Umbilical cord (tissue), 2 donors: ENCODE measurements at places on chromosomes 1 and 21.

DNA sequence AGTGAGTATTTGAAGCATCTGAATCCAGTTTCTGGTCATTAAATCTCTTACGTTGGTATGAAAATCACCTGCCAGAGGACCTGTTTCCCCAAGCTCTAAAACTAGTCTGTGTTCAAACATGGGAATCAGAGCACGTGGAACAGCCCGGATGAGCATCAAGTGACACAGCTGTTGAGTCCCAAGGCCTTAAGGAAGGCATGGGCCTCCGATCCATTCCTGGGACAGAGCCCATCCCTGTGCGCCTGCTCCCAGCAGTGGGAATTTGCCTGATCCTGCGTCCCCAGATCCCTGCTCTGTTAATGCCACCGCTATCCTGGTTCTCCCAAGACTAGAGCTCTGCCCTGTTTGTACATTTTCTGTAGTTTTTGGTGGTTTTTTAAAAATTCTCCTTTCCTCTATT is 68.4 kb upstream of the FBXO28 start:
- DNase-seq = no peak

GRCh38 chr1:45586769-45587168 is 2.9 kb downstream of the NASP start:
- no peak for DNase-seq

- peak; percentile 90 for DNase-seq
Observed at GRCh38 chr21:46025113-46025770, 43.7 kb downstream of the COL6A1 start.

DNA sequence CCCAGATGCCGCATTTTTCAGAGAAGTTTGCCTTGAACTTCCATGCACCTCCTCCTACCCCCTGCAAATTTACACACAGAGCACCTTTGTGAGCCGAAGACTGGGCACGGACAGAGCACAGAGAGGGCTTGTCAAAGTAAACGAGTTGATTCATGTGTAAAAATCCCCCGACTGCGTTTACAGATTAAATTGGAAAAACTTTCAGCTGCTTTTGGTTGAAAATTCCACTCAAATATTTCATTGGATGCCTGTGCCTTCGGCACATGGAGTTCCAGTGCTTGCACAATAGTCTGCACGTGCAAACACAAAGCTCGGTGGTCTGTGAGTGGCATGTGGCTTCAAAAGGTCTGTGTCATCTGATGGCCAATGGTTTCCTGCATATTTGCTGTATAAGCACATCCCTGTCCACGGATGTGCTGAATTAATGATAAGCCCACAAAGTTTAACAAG is 177.5 kb downstream of the SETD4 start:
- DNase-seq = no peak

DNA sequence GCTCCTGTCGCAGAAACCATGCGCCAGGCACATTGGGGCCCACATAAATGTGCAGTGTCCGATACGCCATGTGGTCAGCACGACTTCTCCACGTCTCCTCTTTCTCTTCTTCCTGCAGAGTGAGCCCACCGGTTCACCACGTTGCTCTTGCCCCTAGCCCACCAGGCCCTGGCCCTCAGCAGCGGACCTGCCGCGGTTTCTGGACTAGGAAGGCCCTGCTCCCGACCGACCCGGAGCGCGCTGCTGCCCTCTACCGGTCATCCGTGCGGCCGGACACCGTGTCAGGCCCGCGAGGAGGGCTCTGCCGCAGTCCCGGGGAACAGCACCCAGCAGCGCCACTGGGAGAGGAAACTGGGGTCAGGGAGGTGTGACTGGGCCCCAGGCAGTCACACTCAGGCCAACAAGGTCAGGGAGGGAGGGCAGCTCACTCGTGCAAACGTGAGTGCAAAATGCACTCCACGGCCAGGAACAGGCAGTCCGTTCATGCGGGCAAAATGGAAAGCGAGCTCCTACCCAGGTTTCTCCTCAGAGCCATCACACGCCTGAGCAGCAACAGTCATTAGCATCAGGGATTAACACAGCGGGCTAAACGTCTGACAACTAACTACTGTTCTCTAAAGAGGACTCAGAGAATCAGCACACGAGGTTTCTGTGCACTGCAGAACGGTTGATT is 13.7 kb downstream of the TLR5 start:
- peak; percentile 60 for DNase-seq

GRCh38 chr1:11847667-11848372 is at the start of gene NPPA:
TSS of gene NPPA (minus strand) at chr1:11847783. CDS start at chr1:11847684, 99 bp downstream.
- no peak for DNase-seq

- peak; percentile 7 for DNase-seq
Observed at GRCh38 chr1:105608713-105609112, 1447.8 kb upstream of the PRMT6 start.

- peak; percentile 54 for DNase-seq
Observed at GRCh38 chr1:75615613-75616435, 4.9 kb upstream of the SLC44A5 start.

GRCh38 chr1:198903203-198903602 is 264.4 kb downstream of the PTPRC start:
- peak; percentile 40 for DNase-seq

- no peak for DNase-seq
Observed at GRCh38 chr1:180424848-180425457, 77.4 kb downstream of the ACBD6 start.

- DNase-seq = no peak
Observed at GRCh38 chr21:42681296-42682206, 28.1 kb downstream of the PDE9A start.

DNA sequence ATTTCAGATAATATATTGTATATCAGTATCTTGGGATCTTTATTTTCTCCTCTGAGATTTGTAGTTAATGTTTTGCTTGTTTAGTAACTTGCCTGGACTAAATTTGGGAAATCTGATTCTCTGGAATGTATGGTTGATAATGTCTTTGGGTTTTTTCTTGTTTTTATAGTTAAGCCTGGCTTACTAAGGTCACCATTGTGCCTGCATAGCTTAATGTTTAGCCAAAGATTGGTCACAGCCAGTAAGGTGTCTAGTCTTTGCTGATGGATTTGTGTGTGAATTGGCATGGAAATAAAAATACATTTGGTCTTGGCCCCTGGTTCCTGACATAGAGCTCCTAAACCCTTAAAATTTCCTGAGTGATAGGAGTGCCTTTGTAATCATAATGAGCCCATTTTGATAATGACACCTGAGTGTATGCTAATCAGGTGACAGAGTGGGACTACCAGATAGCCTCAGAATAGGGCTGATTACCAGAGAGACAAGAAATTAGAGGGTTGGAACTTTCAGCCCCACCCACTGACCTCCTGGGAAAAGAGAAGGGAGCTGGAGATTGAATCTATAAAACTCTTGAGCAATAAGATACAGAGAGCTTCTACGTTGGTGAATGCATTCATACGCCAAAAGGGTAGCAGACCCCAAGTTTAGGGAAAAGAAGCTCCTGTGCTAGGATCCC is 47.9 kb upstream of the NUF2 start:
- no peak for DNase-seq

DNA sequence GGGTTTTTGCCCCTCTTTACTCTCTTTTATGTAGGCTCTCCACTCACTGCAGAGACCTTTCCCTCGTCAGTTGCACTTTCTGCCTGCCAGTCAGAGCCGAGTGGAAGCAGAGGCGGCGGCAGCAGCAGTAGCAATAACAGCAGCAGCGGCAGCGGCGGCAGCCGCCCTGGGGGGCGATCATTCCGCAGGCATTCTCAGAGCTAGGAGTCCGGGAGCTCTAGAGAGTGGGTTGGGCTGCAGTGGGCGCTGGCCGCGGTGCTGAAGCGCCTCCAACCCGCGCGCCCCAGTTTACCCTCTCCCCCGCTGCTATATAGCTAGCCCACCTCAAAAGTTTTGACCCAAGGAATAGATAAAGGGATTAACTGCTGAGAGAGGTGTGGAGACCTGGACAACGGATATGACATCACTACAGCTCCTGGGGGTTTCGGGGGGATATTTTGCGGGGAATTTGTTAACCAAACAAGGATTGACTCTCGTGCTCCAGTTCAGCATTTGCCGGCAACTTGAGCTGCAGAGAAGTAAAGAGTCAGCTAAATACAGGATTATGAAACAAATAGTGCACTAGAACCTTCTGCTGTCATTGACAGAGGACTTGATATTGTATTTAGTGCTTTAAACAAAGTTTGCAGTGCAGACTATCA is at the start of gene OLFM3:
Gene OLFM3, minus strand, starts transcription at position 102 of the 641 bp plus-strand sequence.
- peak; percentile 52 for DNase-seq

- DNase-seq = no peak
Observed at GRCh38 chr1:214233856-214234634, 46.9 kb upstream of the SMYD2 start.

DNA sequence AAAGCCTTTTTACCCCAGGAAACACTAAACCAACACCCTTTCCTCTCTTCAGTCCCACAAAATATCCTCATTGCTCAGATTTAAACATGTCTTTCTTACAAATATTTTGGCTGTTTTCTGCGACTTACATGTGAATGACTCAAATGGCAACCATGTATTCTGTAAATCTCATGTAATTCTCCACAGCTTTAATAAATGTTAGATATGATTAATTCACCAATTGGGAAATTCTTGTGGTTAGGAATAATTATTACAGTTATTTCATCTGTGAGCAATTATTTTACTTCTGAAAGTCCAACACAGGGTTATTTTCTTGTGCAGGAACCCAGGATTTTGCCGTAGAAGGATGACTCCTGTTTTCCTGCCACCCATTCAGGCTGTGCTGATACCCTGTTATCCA is 431.5 kb downstream of the LMO4 start:
- peak; percentile 35 for DNase-seq

GRCh38 chr1:15736038-15736891 is at the start of gene SLC25A34:
TSS of gene SLC25A34 (plus strand) at chr1:15736258. CDS start at chr1:15736486, 228 bp downstream.
- DNase-seq = no peak

DNA sequence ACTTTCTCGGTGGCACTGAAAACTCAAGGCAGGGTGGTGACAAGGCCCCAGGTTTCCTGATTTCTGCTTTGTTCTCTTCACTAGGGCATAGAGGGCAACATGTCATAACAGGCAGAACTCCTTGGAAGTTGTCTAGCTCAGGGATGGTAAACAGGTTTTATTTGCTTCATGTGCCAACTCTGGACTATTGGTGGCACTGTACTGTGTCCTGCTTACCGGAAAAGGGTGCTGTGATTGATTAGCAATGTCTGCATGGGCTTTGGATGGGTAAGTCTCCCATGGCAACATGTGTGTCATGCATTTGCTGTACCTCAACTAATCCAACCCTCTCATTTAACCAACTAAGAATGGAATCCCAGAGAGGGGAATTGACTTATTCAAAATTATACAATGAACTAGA is 70.7 kb upstream of the USP24 start:
- no peak for DNase-seq

- DNase-seq = no peak
Observed at GRCh38 chr21:34857874-34858273, 189.1 kb downstream of the CLIC6 start.

- DNase-seq = no peak
Observed at GRCh38 chr1:231613419-231614349, 12.9 kb upstream of the DISC1 start.

DNA sequence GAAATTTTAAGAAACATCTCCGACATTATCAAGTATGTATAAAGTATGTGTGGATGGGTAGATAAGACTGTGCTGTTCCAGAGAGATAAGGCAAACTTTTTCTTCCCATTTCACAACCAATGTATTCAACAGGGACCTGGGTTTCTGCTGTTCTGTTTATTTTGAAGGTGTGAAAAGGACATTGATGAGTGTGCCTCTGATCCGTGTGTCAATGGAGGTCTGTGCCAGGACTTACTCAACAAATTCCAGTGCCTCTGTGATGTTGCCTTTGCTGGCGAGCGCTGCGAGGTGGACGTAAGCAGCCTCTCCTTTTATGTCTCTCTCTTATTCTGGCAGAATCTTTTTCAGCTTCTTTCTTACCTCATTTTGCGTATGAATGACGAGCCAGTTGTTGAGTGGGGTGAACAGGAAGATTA is 174.0 kb downstream of the CRB1 start:
- peak; percentile 61 for DNase-seq

DNA sequence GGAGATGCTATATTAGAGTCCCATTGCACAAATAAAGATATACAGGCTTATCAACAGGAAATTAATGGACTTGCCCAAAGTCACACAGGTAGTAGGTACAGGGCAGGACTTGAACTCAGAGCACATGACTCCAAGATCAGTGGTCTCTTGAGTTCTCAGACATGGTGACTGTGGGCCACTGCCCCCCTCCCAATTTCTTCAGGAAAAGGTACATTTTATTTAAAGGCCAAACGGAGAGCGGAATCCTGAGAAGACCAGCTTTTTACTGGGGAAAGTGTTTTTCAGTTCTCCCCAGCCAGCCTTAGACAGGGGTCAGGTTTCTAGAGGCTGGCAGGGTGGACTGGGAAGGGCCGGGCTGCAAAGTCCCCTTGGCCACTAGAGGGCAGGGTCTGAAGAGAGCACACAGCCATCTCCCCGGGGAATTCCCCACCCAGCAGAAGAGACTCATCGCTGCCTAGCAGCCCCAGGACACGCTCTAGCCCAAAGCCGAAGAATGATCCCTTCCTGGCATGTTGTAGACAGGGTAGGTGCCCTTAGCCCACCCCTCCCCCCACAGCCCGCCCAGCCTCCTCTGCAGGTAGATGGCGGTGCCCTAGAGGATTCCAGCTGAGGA is 29.7 kb downstream of the ACP6 start:
- peak; percentile 54 for DNase-seq

DNA sequence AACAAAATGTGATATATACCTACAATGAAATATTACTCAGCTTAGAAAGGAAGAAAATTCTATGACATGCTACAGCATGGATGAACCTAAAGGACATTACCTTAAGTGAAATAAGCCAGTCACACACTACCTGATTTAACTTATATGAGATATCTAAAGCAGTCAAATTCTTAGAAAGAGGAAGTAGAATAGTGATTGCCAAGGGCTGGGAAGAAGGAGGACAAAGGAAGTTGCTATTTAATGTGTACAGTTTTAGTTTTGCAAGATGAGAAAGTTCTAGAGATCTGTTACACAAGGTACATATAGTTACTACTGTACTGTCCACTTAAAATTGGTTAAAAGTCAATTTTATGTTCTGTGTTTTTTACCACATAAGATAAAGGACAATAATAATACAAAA is 87.5 kb upstream of the KCTD3 start:
- DNase-seq = no peak

GRCh38 chr21:26443867-26444266 is 129.2 kb downstream of the CYYR1 start:
- no peak for DNase-seq

DNA sequence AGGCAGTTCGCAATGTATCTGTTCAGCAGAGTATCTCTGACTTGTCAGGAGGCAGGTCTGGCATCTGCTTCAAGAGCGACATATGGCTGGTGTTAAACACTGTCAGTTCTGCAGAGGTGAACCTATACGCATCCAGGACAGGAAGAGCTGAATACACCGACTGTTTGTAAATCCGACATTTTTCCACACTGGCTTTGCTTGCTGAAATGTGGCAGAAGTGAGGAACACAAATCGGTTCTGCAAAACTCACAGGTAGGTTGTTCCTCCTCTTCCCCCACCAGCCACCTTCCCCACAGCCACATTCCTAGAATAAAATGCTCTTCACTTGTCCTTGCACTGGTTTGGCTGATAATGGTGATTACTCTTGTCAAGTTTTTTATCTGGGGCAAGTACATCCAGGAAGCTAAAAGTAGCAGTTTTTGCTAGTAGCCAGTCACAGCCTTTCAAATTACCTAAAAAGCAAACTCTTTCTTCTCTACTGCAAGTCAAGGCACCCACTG is 289.2 kb downstream of the GRIK1 start:
- DNase-seq = no peak
